ENCODE measurements at places on chromosomes 7 and 10. TPM values are rescaled to one million over a fixed set of nuclear protein-coding genes. Genes with fewer than 3 reads are reported as not detected.

- DNase-seq: no peak
Measured at GRCh38 chr10:131181456-131181855, 130.1 kb downstream of the TCERG1L start.

The COMTD1 gene
- 8.8 TPM for polyA plus RNA-seq

GRCh38 chr10:112098682-112099081, 84.9 kb downstream of the GPAM start:
- no peak for DNase-seq

DNA sequence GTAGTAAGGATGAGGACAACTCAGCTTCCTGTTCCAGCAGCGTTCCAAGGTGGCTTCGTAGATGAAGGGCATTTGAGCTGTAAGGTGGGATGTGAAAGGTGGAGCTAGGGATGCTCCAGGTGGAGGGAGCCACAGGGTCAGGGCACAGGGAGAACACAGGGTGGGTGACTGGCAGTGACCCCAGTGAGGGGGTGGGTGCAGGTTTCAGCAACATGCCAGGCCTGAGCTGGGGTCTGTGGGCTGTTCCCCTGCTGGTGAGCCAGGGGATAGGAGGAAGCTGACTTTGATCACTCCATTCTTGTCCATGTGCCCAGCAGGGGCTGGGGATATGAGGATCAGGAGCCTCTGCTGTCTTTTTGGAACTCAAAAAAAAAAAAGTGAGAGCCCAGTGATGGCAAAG, 33.2 kb downstream of the CDH23 start:
- DNase-seq: peak; percentile 12

DNA sequence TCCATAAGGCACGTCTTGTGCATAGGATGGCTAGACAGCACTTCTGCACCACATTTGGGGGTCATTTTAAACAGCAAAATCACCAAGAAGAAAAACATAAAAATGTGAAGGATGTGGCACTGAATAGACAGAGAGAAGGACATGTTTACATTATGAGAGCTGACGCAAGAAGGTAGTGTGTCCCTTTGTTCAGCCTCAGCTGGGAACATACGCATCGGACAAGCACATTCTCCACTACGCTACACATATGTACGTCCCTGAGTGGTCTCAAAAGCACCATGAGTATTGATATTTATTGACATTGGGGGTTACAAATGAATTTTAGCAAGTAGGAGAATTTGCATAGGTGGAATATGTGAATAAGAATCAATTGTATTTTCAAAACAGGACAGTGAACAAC, 20.2 kb downstream of the DDC start:
- no peak for DNase-seq

- DNase-seq: peak; percentile 52
Measured at GRCh38 chr7:50166997-50167965, 74.2 kb upstream of the ZPBP start.

DNA sequence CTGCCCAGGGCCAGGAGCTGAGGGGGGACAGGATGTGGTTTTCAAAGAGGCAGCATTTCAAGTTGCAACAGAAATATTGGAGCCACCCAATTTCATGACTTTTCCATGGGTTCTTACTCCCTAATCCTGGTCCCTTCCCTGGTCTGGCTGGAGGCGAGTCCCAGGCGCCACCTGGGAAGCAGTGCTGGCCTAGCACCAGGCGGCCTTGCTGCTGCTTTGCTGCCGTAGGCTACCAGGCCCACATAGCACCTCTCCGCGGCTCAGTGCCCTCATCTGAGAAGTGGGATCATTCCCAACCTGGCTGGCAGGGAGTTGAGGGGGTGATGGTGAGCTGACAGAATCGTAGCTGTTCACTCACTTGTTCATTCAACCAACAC, 33.7 kb downstream of the ZMIZ1 start:
- DNase-seq: no peak

DNA sequence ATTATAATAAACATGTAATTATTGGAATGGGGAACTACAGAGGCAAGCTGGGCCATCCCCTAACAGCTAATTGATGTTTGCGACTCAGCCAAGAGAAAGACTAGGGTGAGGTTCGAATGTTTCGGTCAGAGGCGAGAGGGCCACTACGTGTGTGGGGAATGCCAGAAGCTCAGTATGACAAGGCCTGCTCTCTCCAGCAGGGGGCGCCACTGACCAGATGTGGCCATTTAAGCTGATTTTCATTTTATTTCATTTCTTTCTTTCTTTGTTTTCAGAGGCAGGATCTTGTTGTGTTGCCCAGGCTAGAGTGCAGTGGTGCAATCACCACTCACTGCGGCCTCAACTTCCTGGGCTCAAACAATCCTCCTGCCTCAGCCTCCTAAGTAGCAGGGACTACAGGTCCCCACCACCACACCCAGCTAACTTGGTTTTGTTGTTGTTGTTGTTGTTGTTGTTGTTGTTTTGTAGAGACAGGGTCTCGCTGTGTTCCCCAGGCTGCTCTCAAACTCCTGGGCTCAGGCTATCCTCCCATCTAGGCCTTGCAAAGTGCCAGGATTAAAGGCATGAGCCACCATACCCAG, 38.1 kb downstream of the TMEM130 start:
- no peak for DNase-seq

The BMPER gene
- not detected for polyA plus RNA-seq

- DNase-seq: no peak
Measured at GRCh38 chr7:96184783-96185182, 137.1 kb downstream of the SLC25A13 start.

The STEAP2 gene
- not detected for polyA plus RNA-seq

GRCh38 chr10:133186416-133187090, 26.5 kb downstream of the KNDC1 start:
- DNase-seq: no peak

DNA sequence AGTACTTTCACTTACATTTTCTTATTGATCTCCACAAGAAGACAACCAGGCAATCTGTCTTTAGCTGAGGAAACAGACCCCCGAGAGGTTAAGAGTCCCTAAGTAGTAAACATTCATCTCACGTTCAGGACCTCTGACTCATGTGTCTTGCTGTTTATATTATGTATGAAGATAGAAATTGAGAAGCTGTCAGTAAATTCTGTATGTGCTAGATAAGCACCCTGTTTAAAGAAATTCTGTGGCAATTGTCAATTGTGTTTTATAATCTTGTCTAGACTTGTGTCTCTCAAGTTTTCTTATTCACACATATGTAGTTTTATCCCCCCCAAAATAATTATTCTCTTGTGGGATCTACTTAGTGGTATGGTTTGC, 14.5 kb downstream of the ADK start:
- DNase-seq: no peak

- no peak for DNase-seq
Measured at GRCh38 chr7:118615-119391, 73.6 kb upstream of the FAM20C start.

- DNase-seq: no peak
Measured at GRCh38 chr10:94546901-94547185, 1.3 kb downstream of the HELLS start.

DNA sequence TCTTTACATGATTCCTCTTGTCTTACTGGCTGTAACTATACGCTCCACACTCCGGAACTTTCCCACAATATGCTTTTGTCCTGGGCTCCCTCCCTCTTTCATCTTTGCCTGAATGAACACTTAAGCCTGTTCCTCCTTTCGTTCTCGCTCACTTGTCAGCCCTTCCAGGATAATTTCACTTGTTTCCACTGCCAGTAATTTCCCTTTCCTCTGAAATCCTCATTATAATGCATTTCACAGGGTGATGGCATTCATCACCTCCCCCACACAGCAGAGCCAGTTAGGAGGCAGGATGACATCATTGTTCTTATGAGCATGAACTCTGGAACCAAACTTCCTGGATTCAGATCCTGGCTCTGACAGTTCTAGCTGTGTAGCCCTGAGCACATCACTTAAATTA, 372.6 kb downstream of the GPR158 start:
- no peak for DNase-seq

The SMC3 gene
- polyA plus RNA-seq: 64.8 TPM

The PRTFDC1 gene
- 0.13 TPM for polyA plus RNA-seq

DNA sequence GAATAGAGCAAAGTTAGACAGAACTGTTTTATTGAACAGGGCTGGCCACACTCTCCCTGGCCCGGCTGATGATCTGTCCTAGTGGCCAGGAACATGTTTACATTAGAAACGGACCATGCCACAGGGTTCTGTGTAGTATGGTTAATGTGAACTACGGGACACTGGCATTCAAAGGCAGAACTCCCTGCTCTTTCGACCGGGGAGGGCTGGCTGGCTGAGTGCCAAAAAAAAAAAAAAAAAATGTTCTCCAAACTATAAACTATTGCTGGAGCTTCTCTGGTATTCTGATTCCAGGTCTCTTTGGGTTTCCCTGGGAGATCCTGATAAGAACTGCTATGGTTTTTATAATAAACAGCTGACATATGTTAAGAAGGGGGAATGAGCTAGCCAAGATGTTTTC, 1262.6 kb upstream of the SORCS1 start:
- DNase-seq: no peak

DNA sequence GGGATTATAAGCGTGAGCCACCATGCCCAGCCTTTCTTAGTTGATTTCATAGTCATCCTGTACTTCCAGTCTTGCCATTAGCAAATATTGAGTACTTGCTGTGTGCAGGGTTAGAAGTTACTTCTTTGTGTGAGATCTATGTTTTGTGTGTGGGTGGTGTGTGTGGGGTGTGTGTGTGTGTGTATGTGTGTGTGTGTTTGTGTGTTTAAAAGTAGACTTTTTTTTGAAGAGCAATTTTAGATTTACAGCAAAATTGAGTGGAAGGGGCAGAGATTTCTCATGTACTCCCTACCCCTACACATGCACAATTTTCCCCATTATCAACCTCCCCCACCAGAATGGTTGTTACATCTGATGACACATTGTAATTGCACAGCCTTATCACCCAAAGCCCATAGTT, 48.2 kb downstream of the KAT6B start:
- DNase-seq: no peak

GRCh38 chr10:11757454-11757820, 15.3 kb downstream of the ECHDC3 start:
- DNase-seq: no peak

DNA sequence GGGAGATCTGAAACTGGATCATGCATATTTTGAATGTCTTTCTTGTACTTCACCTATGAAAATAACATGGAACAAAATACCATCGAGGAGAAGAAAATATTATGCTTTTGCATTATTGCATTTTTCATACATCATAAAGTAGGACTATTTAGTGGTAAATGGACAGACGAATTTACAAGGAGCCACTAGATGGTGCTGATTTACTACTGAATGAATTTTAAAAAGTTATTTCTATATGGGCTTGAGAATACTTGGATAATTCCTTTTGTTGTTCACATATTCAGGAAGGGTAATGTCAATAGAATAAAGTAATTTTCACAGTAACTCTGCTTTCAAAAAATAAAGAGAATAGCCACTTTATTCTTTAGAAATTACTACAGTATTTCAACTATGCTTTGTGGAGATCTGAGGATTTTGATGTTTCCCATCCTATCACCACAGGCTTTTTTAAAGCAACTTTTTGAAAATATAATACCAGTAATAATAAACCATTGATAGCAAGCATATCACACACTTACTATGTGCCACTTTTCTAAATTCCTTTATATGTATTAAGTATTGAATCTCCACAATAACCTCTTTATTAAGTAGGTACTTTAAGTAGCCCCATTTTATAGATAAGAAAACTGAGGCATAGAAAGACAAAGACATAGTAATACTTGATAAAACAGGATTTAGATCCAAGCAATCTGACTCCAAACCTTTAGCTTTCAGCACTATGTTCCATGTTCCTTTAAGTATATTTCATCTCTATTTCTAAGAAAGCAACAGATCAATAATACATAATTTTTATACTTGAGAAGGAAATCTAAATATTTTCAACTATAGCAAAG, 38.6 kb downstream of the NEBL start:
- DNase-seq: no peak

The CPA5 gene
- polyA plus RNA-seq: 7.9 TPM

- no peak for DNase-seq
Measured at GRCh38 chr10:76047521-76047920, 616.1 kb downstream of the LRMDA start.

The RASA4B gene
- 15.9 TPM for polyA plus RNA-seq

- DNase-seq: no peak
Measured at GRCh38 chr10:49617121-49618020, 3.5 kb downstream of the CHAT start.

The LLCFC1 gene
- not detected for polyA plus RNA-seq

The ITIH5 gene
- not detected for polyA plus RNA-seq

The INA gene
- polyA plus RNA-seq: not detected

The SFRP5 gene
- polyA plus RNA-seq: 1.0 TPM

The MGAM2 gene
- not detected for polyA plus RNA-seq

The PTER gene
- 13.0 TPM for polyA plus RNA-seq

- no peak for DNase-seq
Measured at GRCh38 chr10:48249763-48250351, 24.6 kb downstream of the FRMPD2 start.

The EEF1AKMT2 gene
- polyA plus RNA-seq: 38.1 TPM
